ENCODE measurements at places on chromosomes 12 and 14.

DNA sequence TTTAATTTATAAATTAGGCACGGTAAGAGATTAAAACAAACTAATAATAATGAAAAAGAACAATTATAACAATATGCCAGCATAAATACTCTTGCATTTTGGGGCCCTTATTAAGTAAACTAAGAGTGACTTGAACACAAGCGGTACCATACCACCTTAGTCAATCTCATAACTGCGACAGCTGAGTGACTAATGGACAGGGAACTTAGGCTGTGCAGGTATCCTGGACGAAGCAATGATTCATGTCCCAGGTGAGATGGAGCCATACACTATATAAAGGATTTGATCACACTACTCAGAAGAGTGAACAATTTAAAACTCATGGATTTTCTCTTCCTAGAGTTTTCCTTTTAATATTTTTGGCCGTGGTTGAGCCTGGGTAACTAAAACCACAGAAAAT is 4.3 kb downstream of the KLRC4 start:
- no peak for DNase-seq

DNA sequence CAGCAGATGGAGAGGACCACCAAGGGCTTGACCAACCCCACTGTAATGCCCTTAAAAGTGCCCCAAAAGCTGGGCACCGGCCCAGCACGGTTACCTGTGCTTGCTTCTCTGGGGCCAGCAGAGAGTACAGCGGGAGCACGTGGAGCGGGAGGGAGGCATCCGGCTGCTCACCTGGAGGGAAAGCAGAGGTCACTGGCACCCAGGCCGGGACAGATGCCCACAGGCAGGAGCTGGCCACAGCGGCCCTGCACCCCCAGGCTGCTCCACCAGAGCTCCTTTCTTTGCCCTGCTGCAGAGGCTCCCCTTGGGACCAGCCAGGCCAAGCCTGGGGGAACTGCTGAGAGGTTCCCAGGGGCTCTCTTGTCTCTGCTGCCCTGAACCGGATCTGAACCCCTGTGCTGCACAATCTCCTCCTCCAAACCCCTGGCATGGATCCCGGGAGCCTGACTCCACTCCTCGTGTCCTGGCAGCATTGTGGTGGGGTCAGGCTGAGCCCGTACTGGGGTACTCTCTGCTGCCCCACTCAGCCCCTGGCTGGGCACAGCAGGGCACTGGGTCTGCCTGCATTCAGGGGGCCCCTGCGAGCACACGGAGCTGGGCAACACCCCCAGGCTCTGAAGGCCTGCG is 24.0 kb downstream of the DHX37 start:
- DNase-seq, result no peak

- DNase-seq, result no peak
Measured at GRCh38 chr12:66196806-66197205, 7.8 kb downstream of the IRAK3 start.

- DNase-seq, result no peak
Measured at GRCh38 chr12:43761500-43761899, 2.7 kb downstream of the IRAK4 start.

- DNase-seq, result no peak
Measured at GRCh38 chr14:54325766-54326165, 71.0 kb upstream of the CDKN3 start.

GRCh38 chr12:49975318-49975761 is 2.6 kb downstream of the AQP6 start:
- no peak for DNase-seq

All from activated CD8-positive, alpha-beta memory T cell treated with anti-CD3 and anti-CD28 coated beads, Interleukin-2, amount 50 U/mL, for 48 hours (primary cell).